ENCODE measurements at places on chromosomes 2 and 18.

DNA sequence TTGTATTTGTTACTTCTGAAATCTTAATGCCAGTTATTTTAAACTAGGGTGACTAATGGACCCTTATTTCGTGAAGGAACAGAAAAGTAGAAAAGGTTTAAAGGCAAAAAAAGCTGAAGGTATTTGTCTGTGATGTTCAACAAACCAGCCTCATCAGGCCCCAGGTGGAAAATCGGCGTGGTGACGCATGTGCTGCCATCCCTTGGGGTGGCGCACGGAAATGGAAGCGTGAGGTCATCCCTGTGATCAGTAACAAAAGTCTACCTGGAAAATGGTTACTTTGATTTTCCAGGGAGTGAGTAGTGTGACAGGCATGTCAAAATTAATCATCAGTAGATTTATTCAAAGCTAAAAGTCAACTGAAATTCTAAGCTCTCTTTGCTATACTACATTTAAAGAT, 313.2 kb downstream of the GBX2 start:
- no peak for DNase-seq

- DNase-seq, result no peak
These were observed 53.9 kb upstream of the CTAGE1 start for GRCh38 chr18:22471546-22472131.

GRCh38 chr2:60555066-60555782, 1.8 kb upstream of the BCL11A start:
- DNase-seq, result no peak

DNA sequence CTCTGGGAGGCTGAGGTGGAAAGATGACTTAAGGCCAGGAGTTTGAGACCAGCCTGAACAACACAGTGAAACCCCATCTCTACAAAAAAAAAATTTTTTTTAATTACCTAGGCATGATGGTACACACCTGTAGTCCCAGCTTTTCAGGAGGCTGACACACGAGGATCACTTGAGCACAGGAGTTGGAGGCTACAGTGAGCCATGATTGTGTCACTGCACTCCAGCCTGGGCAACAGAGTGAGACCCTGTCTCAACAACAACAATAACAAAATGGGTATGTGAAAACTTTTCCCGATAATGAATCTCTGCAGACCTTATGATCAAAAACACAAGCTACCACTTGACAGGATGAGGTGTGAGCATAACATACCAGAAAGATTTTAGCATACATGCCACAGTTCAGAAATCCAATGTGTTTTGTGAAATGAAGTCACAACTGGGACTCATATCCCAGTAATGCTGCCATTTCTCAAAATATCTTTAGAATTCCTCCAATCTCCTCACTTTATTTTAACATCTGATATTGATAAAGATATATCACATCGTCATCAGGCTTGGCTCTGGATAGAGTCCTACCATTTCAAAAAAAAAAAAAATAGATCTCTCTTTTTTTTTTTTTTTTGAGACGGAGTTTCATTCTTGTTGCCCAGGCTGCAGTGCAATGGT, 74.0 kb upstream of the PELI1 start:
- no peak for DNase-seq

DNA sequence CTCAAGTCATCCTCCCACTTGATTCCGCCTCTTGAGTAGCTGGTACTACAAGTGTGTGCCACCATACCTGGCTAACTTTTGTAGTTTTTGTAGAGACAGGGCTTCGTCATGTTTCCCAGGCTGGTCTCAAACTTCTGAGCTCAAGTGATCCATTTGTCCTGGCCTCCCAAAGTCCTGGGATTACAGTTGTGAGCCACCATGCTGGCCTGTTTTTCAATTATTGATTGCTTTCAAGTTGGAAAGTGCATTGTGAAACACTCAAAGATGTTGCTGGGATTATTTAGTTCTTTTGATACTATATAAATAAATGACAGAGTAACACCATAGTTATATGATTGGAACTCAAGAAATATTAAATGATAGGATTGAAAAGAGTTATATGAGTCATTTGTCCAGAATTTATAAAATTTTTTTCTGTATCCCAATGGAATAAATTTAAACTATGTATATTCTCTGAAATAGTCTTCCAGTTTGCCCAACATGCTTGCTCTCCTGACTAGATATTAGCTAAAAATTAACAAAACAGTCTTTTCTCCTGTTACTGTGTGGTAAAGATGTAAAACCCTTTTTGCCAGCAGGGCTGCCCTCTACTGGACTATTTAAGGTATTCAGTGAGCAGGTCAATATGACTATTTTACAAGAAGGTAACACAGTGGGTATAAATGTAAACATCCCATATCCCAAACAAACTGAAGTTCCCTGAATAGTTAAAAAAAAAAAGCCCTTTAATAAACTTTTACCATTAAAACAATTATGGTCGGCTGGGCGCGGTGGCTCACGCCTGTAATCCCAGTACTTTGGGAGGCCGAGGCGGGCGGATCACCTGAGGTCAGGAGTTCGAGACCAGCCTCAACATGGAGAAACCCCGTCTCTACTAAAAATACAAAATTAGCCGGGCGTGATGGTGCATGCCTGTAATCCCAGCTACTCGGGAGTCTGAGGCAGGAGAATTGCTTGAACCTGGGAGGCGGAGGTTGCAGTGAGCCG, 42.7 kb downstream of the ACSL3 start:
- DNase-seq, result no peak

GRCh38 chr2:7880566-7880965, 801.3 kb upstream of the ID2 start:
- no peak for DNase-seq

GRCh38 chr2:177579486-177580036, 187.0 kb downstream of the AGPS start:
- DNase-seq, result no peak

DNA sequence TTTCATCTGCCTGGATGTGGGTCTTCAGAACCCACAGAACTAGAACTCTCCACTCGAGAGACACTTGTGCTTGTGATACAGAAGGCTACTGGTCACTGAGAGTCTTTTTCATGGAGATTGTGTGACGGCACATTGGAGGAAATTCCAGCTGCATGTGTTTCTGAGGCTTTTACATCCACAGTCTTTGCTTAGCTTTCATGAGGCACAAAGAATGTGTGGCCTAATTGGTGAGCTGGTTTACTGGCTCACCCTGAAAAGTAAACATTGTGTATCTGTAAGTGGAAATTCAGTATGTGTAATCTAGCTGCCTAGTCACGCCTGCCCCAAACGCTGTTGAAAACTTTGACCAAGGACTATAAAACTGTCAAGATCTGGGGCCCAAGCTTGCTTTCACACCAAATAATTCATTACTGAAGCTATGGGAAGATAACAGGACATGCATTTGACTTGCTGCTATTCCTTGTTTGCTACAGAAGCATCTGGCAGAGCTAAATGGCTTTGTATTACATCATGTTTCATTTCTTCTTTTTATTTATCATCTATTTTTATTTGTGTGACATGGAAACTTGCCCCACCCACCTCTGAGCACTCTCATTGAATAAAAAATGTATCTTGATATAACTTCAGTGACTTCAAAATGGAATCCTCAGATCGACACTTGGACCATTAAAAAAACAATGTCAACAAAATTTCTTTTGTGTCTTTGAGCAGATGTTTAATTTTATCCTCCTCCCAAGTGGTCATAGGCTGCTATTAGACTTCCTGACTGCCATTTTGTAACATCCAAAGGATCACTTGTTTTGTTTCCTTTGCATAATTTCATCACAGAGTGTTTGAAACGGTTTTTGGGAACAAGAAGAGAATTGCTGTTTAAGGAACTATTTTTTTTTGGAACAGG, 80.2 kb downstream of the EFEMP1 start:
- no peak for DNase-seq

GRCh38 chr18:44725300-44726058, 44.8 kb downstream of the SETBP1 start:
- peak; percentile 24 for DNase-seq

DNA sequence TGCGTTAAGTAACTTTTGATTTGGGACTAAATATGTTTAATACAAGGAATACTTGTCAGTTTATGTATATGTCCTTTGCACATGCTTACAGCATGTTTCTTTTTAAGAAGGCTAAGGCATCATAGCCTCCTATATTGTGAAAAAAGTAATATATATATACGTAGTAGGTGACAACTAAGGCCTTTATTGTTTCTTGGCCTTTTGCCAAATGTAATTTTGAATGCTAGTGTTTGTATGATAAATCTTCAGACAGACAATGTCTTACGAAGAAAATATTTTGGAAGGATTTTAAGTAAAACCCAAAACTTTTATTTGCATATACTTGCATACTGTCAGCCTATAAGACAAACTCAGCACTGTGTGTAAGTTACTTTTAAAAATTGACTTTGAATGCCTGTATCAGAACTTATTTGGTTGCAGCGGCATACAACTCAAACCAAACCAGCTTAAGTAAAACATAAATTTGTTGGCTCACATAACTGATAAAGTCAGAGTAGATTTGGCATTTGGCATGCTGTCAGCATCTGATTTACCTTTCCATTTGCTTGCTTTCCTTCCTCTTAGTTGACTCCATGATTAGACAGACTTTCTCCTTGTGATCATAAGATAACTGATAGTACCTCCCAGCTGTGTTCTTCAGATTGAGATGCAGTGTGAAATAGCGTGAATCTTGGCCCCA, 24.4 kb downstream of the UBE2E3 start:
- no peak for DNase-seq

GRCh38 chr2:46232860-46233259, 64.3 kb upstream of the EPAS1 start:
- DNase-seq, result no peak

- DNase-seq, result no peak
These were observed 6.2 kb downstream of the DAW1 start for GRCh38 chr2:227877421-227878310.

- no peak for DNase-seq
These were observed at the start of gene SERPINB2 for GRCh38 chr18:63887424-63887823. SERPINB2 (plus strand) TSS chr18:63887705; CDS start chr18:63891445, 3,740 bp downstream.

DNA sequence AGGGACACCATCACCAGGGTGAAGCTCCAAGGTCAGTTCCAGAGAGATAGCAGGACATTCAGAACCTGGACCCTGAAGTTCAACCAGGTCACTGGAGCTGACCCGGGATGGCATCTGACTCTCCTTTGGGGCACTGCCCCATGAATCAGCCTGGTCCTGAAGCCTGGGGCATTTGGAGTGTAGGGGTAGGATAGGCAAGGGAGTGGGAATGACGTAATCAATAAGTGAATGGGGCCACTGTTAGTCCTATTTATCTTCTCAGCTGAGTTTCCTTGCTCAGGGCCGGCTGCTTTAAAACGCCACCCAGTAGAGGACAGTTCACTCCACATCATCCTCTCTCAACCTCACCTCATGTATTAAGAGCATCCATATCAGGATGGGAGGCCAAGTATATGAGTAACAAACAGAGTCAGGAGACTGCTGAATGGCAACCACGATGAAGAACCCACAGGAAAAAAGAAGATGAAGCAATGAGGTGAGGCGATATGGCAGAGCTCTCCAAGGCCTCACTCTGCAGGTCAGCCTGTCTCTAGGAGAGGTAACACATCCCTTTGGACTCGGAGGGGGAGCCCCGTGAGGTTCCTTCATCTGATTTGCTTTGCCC, 1.8 kb upstream of the RFX8 start:
- DNase-seq, result no peak

GRCh38 chr2:215347878-215348277, 36.0 kb downstream of the ATIC start:
- no peak for DNase-seq

DNA sequence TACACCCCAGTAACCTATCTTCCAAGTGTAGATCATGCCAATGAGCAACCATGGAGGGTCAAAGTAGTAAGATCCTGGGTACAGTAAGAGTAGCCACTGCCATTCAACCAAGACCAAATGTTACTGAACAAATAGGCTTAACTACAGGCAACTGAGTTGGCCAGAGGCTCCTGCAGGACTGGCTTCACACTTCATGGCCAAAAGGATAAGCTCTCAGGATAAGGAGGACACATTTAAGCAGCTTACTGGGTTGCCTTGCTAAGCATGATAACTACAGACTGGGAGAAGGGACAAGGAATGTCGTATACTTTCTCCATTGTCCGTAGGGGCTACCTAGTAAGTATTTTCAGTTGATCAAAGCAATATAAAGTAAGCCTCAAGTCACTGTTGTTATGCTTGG, 174.7 kb downstream of the INO80D start:
- DNase-seq, result no peak

DNA sequence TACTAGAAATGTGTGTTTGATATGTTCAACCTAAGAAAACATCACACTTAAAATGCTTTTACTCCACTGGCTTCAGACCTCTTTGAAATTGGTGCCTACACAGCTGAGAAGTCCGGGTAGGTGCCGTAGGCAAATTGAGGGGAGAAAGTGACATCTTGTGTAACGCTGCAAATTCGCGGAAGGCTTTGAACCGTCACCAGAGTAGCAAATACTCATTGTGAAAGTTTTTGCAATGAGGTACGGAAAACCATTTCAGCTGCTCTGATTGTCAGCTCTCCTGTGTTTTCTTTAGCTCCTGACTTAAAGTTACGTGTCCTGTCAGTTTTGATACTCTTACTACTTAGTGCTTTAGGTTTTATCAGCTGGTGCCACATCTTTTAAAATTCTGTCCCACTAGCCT, 224.5 kb downstream of the FAM210A start:
- no peak for DNase-seq

DNA sequence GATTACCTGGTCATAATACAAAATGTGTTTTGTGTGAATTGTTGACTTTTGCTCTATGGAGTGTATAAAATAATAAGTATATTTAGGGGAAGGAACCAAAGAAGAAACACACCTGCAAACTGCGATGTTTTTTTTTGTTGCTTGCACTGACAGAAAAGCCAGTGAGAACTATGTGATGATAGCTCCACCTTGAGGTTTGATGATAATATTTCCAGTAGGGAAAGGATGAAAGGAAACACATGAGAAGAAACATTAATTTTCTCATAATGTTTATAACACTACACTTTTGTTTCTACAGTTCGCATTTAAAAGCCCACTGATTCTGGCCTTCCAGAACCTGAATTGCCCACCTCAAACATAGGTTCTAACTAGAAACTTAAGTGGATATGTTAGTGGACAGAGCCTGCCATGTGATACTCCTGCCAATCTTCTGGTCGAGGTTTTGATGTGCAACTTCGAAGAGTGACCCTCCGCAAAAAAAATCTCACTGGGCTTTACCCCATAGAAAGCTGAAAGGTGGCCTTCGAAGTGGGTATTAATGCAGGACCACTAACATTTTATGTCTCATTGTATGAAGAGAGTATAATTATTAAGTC, 476.4 kb upstream of the SPHKAP start:
- no peak for DNase-seq

- no peak for DNase-seq
These were observed 97.3 kb upstream of the CHAC2 start for GRCh38 chr2:53670331-53670730.

- DNase-seq, result no peak
These were observed 531.4 kb upstream of the CNTNAP5 start for GRCh38 chr2:123493687-123494086.

DNA sequence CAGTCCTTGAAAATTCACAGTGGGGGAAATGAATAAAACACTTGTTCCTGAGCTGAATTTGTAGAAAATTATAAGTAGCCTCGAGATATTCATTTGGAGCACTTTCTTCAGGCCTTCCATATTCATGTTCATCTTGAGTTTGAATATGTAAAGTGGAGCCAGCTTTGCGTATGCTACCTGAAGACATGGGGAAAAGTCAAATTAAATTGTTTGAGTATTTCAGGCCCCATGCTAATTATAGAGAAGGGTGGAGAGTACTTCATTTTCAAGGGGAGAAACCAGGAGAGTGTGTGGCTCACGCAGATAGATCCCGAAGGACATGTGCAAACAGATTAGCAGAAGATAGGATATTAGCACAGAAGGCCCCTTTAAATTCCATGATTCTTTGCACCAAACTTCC, 7.7 kb downstream of the RPRM start:
- no peak for DNase-seq
